ENCODE measurements at places on chromosomes 11 and 22. TPM values are rescaled to one million over a fixed set of nuclear protein-coding genes. Genes with fewer than 3 reads are reported as not detected.
A peak's percentile ranks its signal among the peaks of the same experiment; 100 is the strongest.

GRCh38 chr22:19097518-19097917 is 24.7 kb downstream of the DGCR2 start:
- peak overlapping the region; percentile 9 for H3K27ac ChIP-seq
- no peak for DNase-seq
- no peaks in the 10 kb centered on the region for H3K27me3 ChIP-seq

GRCh38 chr11:34756591-34756990 is 135.7 kb downstream of the EHF start:
- H3K4me1 ChIP-seq, result no peaks in the 10 kb centered on the region
- H3K36me3 ChIP-seq, result no peaks in the 10 kb centered on the region
- H3K4me3 ChIP-seq, result no peak overlapping the region
- no peak overlapping the region for H3K27ac ChIP-seq

GRCh38 chr11:102237096-102237735 is 80.1 kb upstream of the BIRC3 start:
- peaks cover 8% of the 10 kb centered on the region for H3K36me3 ChIP-seq
- H3K4me3 ChIP-seq, result no peak overlapping the region
- peaks cover 62% of the 10 kb centered on the region for H3K4me1 ChIP-seq
- peak overlapping the region; percentile 49 for H3K27ac ChIP-seq
- H3K27me3 ChIP-seq, result peaks cover 4% of the 10 kb centered on the region

DNA sequence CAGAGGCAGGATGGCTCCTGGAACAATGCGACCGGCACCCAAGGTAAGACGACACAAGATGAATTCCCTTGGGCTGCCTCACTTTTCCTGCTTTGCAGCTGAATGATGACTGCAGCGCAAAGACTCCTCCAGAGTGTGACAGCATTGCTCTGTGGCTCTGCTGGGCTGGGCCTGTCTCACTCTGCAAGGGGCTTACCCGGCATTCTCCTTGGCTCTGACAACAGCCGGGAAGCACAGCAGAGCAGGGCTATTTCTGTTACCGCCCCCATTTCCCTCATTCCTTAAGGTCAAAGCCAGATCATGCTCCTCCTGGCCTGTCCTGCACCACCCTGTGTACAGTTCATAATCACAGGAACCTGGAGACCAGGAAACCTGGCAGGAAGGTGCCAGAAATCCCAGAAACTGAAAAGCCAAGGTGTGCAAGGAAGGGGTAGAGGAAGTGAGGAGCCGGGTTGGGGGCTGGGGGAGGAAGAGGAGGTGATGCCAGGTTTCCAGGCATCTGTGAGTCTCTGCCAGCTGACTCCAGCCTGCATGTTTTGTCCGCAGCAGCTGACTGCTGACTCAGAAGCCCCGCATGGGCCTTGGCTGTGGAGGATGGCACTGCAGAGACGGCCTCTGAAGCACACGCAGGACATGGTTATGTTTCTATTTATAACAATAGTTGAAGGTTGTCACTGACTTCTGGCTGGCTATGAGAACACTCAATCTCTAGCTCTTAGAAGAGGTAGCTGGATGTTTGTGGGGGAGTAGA is 113.6 kb downstream of the MICAL3 start:
- peaks cover 65% of the 10 kb centered on the region for H3K4me1 ChIP-seq
- peak; percentile 90 for DNase-seq
- H3K27ac ChIP-seq, result peak overlapping the region; percentile 91
- peaks cover 4% of the 10 kb centered on the region for H3K36me3 ChIP-seq
- H3K27me3 ChIP-seq, result no peaks in the 10 kb centered on the region
- peak overlapping the region; percentile 76 for H3K4me3 ChIP-seq

CCDC87 gene
- total RNA-seq, result 0.34 TPM

MAFF gene
- total RNA-seq, result 22.0 TPM

GPHA2 gene
- total RNA-seq, result not detected

MUC5AC gene
- total RNA-seq, result not detected
